ENCODE measurements at places on chromosomes 4 and X.
A peak's percentile ranks its signal among the peaks of the same experiment; 100 is the strongest.

DNA sequence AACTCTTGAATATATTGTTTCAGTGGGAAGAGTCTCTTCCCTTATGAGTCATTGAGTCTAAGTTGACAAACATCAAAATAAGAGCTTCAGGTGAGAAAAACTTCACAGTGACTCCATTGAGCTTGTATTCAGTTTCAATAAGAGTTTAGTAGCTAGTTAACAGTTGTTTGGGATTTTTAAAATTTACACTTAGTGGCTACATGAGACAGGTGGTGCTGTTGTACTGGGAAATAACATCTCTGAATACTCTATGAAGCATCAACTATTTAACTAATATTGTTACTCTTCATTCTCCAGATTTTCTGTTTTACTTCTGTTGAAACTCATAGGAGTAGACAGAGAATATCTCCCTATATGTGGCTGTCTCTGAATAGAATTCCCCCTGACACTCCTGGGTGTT is 1609.1 kb downstream of the C4orf33 start:
- no peak for DNase-seq

GRCh38 chr4:162322054-162322453 is 158.3 kb upstream of the FSTL5 start:
- no peak for DNase-seq

GRCh38 chrX:119783026-119783425 is 8.4 kb downstream of the RPL39 start:
- no peak for DNase-seq

- no peak for DNase-seq
Observed at GRCh38 chr4:172975651-172976229, 192.9 kb upstream of the GALNT7 start.

DNA sequence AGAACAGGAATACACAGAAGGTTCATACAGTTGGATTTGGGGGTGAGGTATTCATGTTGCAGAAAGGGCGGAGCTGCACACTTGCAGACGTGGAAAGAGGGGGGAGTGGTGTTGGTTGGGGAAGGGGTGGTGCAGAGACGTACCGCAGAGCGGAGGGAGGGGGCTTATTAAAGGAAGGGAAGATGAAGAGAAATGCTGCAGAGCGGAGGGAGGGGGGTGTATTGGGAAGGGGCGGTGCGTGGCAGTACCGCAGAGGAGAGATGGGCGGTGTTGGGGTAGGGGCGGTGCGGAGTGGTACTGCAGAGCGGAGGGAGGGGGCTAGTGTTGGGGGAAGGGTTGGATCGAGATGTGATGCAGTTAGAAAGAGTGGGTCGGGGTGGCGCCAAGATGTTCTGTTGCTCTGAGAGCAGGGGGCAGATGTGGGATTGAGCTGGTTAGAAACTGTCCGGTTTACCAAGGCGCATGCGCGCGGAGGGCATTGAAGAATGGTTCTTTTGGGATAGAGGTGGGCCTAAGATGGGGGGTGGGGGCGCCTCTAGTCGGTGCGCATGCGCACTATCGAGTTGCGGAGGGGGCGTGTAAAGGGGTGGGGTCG is 900 bp downstream of the TRO start:
- DNase-seq = peak; percentile 3

- no peak for DNase-seq
Observed at GRCh38 chr4:58669783-58670182, 1559.6 kb upstream of the IGFBP7 start.

Data from stimulated activated CD8-positive, alpha-beta memory T cell treated with anti-CD3 and anti-CD28 coated beads, Interleukin-4, amount 100 ng/mL, for 1 hour (primary cell).